Right ventricle myocardium superior (tissue), 1 donor: ENCODE measurements at places on chromosomes 3 and 15.

GRCh38 chr3:157075693-157076420 is 84.1 kb downstream of the CCNL1 start:
- no peak for DNase-seq

- no peak for DNase-seq
These were observed 51.4 kb downstream of the ASTE1 start for GRCh38 chr3:130975251-130975650.

DNA sequence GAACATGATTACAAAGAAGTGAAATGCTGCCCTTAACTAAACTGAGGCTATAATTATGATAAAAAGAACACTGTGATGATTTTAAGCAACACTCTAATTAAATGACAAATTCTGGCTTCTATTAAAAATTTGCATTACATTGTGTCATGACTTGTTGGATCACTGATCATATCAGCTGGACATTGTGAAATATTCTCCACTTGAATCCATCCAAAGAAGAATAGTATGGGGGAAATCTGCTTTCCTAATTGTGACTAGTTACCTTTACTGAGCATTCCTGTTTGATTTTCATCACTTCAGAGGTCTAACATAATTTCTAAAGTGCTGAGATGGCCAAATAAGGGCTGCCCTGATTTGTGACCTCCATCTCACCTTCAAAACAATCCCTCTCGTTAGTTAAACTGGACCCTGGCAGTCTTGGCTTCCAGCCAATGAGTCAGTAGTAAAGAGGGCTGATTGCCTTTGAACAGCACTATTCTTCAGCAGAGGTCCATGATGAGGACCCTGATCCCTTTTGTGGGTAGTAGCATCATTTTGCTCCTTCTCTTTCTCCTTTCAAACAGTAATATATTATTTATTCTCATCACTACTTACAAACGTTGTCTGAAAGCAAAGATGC is 53.5 kb upstream of the LEKR1 start:
- no peak for DNase-seq

- no peak for DNase-seq
These were observed 317.6 kb upstream of the RASGRP1 start for GRCh38 chr15:38882221-38882620.

GRCh38 chr3:157175691-157176507 is 16.0 kb upstream of the CCNL1 start:
- DNase-seq = peak; percentile 59

GRCh38 chr3:70580021-70580420 is 267.6 kb upstream of the MDFIC2 start:
- DNase-seq = no peak

DNA sequence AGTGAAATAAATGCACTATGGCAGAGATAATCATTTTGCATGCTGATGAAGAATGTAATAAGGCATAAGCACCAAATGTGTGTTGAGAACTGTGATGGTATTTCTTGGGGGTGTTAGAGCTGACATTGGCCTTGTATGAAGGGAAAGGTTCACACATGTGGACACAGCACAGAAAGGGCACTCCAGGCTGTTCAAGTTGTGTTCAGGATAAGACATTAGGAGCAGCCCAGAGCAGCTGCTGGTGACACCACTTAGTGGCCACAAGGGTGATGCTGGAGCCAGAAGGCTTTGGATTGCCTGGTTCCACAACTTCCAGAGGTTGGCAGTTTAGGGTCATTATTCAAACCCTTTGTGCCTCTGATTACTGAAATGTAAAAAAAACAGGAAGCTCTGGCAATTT is 155.4 kb downstream of the GOLGA6L6 start:
- peak; percentile 31 for DNase-seq

GRCh38 chr3:132870541-132870940 is 148.3 kb upstream of the NPHP3 start:
- no peak for DNase-seq

GRCh38 chr3:14991151-14991742 is 43.9 kb downstream of the NR2C2 start:
- DNase-seq = no peak

DNA sequence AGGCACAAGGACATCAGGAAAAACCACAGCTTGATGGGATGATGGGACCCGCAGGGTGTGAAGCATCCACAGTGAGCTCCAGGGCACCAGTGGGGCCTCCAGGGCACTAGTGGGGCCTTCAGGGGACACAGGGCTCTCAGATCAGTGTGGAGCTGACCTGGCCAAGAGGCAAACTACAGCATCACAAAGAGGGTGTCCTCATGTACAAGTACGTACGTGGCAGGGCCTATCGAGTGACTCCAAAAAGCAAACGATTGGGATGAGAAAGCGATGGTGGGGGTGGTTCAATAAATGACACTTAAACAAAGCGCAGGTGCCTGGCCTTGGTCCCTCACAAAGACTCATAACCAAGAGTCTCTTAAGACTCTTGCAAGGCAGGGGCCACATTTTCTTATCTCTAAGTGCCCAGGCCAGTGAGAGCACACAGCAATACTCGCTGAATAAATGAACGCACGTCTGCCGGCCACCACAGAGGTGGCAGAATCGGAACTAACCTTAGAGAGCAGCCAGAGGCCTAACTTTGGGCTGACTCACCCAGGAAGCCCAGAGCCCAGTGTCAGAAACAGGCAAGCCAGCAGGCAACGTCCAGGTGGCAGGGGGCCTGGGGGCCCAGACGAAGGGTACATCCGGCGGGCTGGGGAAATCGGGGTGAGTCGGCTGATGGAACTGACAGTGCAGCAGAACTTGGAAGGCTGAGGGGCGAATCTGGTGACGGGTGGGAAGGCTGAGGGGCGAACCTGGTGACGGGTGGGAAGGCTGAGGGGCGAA is 8.7 kb downstream of the PCSK6 start:
- peak; percentile 27 for DNase-seq

- no peak for DNase-seq
These were observed 316.9 kb upstream of the UMPS start for GRCh38 chr3:124413393-124413792.

DNA sequence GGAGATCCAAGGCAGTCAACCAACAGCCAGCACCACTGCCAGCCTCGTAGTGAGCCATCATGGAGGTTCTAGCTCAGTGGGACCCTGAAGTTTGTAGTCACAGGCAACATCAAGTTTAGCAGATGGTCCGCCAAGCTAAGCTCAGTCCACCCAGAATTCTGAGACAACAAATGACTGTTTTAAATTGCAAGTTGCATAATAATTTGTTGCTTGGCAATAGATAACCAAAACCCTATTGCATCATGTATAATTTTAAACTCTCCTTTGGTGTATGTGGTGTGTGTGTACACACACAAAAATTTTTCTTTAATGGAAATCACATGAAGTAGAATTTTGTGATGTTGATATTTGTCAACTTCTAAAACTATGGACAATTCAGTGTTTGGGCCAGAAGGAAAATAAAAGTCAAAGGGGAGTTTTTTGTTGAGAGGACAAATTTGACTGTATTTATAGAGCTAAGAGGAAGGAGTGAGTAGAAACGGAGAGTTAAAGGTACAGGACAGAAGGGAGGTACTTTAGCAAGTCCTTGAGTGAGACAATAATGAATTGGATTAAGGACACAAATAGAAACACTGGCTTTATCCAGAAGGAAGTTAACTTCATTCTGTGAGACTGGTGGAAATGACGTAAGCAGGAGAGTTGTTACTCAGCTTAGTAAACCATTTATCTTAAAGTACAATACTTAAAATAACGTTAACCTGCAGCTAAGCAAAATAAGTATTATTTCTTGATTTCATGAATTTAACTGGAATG is 83.6 kb downstream of the NCEH1 start:
- DNase-seq = no peak

DNA sequence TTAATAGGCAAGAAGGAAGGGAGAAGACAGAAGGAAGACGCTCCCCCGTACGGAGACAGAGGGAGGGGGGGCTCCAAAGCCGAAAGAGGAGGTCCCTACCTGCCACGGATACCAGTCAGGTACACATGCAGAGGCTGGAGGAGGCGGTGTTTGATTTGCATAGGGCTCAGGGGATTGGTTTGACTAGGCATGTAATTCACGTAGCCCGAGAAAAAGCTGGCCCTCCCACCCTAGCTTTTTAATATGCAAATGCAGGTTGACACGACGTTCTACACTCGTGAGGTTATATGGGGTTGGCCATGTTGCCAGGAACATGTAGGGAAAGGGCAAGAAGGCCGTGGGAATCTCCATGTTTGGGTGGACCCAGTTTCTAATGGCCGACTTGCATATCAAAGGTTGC is 29.8 kb downstream of the ZNF592 start:
- DNase-seq = no peak

DNA sequence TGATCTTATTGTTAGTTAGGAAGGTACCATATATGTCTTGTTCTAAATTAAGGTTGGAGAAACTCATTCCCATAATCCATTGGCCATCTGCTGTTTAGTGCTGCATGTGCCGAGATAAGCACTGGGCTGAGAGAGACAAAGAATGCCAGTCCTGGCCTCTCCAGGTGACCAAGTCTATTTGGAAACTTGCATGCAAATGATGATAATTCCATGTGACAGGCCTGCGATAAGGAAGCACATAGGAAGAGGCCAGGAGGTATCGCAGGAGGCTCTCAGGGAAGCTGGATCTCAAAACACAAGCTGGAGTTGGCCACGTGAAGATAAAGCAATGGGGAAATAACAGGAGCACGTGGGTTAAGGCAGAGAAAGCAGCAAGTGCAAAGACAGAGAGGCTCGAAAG is 39.7 kb downstream of the MYO5C start:
- no peak for DNase-seq

GRCh38 chr3:40337136-40338108 is 27.9 kb downstream of the EIF1B start:
- no peak for DNase-seq

DNA sequence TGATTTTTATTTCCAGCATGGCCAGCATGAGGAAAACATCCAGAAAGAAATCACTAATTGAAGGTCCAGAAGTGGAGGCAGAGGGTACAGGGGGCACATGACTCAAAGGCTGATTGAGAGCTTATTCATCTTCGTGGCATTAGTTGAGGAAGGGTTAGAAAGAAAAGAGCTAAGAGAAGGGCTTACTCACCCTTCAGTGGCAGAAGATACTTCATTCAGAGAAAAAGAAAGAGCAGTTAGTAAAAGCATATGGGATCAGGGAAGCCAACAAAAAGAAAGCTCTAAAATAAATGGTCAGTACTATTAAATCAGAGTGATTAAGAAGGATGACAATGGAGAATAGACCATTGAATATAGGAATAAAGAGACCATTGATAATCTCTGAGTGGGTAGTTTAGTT is 25.2 kb downstream of the GAP43 start:
- no peak for DNase-seq

GRCh38 chr15:78052545-78052944 is 25.0 kb downstream of the TBC1D2B start:
- DNase-seq = no peak

GRCh38 chr3:30012941-30013543 is 593.4 kb upstream of the TGFBR2 start:
- peak; percentile 58 for DNase-seq

GRCh38 chr3:159266779-159267178 is 464.9 kb downstream of the MFSD1 start:
- no peak for DNase-seq

DNA sequence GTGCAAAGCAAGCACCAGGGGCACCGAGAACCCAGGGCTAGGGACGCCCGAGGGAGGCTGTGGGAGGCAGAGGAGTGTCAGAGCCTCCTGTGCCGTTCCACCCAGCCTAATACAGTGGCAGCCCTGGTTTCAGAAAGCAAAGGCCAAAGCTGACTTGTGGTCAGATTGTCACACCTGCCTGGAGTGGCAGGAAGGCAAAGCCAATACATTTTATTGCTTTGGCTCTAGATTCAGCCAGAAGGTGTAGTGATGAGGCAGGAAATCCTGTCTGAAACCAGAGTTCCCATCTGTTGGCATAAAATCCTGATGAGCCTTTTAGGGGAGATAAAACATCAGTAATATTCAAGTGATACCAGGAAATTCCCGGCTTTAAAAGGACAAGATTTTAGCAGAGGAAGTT is 168.3 kb downstream of the SLCO3A1 start:
- no peak for DNase-seq

- DNase-seq = peak; percentile 26
These were observed 133.6 kb downstream of the NSMCE3 start for GRCh38 chr15:29135702-29136646.

GRCh38 chr15:90813796-90814190 is 54.6 kb upstream of the FURIN start:
- no peak for DNase-seq

GRCh38 chr3:81985996-81986723 is 224.7 kb upstream of the GBE1 start:
- DNase-seq = no peak

DNA sequence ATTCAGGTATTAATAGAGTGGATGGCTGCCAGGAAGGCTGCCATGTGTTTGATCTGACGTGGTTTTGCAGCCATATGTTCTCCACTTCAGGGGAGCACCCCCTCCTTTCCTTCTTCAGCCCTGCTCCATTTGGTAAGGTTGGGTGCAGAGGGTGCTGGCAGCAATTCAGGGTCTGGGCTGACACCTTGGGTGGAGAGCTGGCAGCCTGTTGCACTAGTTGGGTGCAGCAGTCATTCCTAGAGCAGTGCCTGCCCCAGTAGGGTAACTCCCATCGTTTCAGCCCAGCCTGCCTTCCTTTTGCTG is 1.5 kb downstream of the TYRO3 start:
- peak; percentile 28 for DNase-seq
